ENCODE measurements at places on chromosomes 12 and 14.

- no peak for DNase-seq
Observed at GRCh38 chr14:102911541-102911951, 10.9 kb upstream of the AMN start.

DNA sequence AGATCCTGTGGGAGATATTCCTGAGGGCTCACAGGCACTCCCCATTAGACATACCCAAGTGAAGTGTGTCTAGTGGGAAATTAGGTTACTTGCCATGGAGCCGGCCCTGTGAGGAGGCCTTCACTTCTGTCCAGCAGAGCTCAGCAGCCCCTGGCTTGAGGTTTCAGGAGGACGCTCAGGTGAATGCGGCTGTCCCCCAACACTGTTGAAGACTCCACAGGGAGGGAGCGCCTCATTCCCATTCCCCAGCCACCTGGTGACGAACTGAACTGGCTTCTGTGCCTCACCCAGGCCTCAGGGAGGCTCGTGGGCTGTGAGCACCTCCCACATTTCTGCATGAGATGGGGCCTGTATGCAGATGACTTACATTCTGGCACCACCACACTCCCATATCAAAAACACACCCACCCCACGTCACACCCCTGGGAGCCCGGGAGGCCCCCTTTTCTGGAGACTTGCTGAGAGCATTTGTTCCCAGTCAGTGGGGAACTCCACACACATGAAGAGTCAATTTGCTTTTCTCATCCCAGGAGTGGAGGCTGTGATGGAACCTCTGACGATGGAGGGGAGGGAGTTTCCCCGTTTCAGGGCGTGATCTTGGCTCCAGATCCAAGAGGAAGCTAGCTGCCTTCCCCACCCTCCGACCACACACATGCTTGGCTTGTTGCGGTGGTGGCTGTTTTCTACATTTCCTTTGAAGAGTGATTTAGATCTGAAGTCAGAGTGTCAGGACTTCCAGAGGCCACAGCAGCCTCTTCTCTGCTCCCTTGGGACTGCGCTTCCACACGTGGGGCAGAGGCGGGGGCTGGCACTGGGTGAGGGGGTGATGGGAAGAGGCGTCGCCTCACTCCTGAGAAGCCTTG, 120.7 kb downstream of the ADGRD1 start:
- DNase-seq = no peak

DNA sequence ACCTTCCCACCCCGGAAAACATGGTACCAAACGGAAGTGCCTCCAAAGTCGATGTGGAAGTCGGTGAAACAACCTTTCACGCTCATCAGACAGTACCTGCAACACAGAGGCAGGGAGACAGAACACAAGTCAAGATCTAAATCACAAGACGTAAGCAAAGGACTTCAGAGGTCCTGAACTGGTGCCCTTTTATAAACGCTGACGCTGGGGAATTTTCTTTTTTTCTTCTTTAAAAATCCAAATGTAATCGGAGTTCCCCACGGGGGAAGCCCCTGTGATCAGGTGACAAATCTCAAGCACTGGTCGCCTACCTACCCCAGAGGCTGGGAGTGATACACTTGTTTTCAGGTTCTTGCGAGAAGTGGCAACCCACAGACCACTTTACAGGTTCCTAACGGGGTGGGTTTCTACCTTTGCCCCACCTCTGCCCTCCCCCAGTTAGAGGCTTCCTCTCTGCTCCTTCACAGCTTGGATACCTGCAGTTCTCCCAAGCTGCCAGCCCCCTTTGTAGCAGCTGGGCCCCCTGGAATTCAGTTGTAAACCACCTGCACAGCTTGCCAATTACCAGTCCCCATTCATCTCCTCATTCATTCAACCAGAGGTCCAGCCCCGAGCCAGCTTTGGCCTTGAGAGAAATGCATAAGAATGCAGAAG, 46.2 kb downstream of the KDM2B start:
- peak; percentile 69 for DNase-seq

DNA sequence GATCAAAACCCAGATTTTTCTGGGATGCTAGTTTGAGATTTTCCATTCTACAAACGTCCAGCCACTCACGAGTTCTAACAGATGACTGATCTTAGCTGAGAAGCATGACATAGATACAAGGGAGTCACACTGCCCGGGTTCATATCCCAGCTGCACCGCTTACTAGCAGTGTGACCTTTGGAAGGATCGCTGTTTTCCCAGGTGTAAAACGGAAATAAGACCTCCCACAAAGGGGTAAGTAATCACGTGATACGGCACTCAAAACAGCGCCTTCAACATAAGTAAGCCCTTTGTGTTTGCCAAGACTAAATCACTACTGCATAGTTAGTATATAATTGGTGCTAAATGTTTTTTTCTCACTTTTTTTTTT, 624 bp upstream of the PWP1 start:
- peak; percentile 37 for DNase-seq

DNA sequence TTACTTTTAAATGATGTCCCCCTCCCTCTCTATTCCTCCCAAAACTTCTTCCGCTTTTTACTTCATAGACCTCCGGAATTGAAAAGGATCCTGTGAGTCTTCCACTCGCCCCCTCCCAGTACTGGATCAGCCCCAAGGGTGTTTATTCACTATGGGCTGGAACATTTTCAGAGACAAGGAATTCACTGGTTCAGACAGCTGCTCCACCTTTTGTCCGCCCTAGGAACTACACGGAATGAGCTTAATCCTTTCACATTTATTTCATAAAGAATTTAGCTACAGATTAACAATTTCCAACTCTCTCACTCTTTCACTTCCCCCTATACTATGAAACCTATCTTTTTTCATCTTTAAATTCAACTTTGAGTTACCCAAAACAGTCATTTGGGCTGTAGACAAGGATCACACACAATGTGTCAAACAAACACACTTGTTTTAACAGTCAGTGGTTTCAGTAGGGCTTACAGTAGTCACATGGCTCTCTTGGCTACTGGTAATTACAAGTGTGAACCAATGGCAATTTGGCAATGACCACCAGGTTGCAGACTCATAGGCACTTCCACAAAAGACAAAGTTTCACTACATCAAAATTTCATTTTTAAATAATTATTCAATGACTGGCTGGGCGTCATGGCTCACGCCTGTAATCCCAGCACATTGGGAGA, 20.6 kb downstream of the CNIH1 start:
- no peak for DNase-seq

- DNase-seq = peak; percentile 29
Observed at GRCh38 chr14:90062127-90062794, 467 bp downstream of the KCNK13 start.

DNA sequence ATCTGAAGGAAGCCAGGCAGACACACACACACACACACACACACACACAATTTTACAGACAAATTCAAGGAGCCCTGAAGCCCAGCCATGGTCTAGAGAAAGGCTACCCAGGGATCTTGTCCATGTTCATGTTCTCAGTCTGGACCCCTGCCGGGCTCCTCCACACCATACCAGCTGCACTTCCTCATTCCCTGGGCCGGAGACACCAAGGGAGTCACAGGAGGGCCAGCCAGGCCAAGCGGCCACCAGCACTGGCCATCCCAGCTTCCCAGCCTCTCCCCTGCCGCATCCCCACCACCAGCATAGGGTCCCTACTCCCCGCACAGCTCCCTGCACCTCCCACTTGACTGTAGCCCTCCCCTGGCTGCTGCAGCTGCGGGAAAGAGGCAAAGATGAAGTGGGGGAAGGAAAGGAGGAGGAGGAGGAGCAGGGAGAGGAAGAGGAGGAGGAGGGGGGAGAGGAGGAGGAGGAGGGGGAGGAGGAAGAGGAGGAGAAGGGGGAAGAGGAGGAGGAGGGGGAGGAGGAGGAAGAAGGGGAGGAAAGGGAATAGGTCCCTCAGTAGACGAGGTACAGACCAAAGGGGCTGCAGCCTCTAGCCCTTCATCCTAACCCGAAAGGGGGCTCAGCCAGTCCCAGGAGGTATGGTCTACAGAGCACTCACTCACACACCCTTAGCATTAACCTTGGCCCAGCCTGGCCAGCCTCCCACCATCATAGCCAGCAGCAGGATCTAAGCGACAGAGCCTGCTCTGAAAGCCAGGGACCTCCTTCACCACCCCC, 293.2 kb downstream of the DPF3 start:
- no peak for DNase-seq

DNA sequence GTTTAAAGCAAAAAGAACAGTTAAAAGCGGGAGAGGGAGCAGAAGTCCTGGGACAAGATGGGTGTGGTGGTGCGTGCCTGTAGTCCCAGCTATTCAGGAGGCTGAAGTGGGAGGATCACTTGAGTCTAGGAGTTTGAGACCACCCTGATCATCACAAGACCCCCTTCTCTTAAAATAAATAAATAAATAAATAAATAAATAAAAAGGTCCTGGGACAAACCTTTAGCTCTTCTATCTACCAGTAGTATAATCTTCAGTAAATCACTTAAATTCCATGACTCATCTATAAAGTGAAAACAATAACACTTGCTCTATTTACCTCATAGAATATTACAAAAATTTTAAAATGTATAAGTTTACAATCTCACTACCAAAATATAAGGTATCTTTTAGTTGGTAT, 5.8 kb downstream of the RACGAP1 start:
- DNase-seq = no peak

GRCh38 chr12:13126494-13126893, 23.0 kb upstream of the GSG1 start:
- DNase-seq = no peak

- no peak for DNase-seq
Observed at GRCh38 chr14:56887216-56887615, 76.9 kb upstream of the OTX2 start.

GRCh38 chr12:131860472-131861260, 32.5 kb downstream of the MMP17 start:
- no peak for DNase-seq

DNA sequence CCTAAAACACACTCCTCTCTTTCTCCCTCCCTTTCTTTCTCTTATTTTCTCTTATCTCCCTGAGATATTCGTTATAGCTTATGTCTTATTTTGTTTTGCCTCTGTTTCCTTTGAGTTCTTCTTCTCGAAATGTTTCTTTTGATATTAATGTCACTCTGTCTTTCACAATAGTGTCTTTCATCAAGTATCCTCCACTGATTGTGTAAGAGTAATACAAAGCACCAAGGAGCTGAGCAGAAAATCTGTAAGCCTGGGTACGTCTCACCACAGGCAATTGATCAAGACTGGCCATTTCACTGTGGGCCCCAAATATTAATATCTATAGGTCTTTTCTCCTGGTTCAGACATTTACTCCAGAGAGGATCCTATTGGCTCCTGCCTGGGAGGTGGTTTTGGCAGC, 4.8 kb upstream of the LYZ start:
- no peak for DNase-seq

DNA sequence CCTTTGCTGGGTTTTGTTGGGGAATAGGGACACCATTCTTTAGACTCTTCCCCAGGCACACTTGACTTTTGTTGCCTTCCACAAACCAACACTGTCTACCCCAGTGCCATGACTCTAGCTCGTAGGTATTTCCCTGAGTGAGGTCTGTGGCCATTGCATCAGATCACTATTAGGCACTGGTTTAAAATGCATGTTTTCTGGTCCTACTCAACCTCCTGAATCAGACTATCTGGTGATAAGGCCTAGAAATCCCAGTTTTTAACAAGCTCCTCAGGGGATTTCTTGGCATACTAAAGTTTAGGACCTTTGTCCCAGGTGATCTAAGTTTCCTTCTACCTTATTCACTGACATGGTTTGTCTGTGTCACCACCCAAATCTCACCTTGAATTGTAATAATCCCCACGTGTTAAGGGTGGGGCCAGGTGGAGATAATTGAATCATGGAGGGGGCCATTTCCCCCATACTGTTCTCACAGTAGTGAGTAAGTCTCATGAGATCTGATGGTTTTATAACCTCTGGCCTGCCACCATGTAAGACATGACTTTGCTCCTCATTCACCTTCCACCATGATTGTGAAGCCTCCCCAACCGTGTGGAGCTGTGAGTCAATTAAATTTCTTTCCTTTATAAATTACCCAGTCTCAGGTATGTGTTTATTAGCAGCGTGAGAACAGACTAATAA, 87.8 kb upstream of the PSMC1 start:
- DNase-seq = no peak

GRCh38 chr12:8493084-8493483, 20.2 kb upstream of the CLEC4D start:
- peak; percentile 50 for DNase-seq

DNA sequence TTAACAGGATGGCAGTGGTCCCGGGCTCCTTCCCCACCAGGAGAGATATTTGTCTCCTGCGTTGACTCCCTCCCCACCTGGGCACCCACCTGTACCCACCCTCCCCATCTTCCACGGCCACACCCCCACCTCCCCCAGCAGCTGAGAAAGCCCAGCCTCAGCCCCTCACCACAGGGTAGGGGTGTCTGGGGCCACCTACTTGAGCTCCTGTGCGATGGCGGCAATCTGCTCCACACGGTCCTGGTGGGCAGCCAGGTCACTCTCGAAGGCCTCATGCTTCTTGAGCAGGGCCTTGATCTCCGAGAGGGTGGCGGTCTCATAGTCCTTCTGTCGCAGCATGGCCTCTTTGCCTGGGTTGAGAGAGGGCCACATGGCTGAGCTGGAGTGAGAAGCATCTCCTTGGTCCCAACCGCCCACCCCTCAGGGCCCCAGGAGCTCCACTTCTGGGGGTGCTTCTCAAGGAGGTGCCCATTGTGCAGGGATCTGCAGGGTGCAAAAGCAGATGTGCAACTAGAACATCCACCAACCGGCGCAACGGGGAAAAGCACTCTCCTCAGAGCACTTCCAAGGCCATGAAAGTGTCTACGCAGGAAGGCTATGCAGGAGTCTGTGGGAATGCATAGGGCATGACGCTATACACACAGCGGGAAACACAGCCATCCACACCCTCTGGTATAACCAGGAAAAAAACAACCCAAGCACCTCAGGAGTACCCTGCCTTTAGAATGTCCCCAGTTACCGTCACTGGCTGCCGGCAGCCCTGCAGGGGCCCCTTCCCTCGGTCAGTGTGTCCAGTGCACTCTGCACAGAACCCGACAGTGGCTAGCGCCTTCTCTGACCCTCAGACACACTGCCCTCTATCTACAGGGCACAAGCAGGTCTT, 92.6 kb upstream of the ZFP36L1 start:
- DNase-seq = no peak

- DNase-seq = no peak
Observed at GRCh38 chr12:77166696-77167095, 101.3 kb upstream of the E2F7 start.

- no peak for DNase-seq
Observed at GRCh38 chr12:26279091-26279490, 83.7 kb downstream of the SSPN start.

DNA sequence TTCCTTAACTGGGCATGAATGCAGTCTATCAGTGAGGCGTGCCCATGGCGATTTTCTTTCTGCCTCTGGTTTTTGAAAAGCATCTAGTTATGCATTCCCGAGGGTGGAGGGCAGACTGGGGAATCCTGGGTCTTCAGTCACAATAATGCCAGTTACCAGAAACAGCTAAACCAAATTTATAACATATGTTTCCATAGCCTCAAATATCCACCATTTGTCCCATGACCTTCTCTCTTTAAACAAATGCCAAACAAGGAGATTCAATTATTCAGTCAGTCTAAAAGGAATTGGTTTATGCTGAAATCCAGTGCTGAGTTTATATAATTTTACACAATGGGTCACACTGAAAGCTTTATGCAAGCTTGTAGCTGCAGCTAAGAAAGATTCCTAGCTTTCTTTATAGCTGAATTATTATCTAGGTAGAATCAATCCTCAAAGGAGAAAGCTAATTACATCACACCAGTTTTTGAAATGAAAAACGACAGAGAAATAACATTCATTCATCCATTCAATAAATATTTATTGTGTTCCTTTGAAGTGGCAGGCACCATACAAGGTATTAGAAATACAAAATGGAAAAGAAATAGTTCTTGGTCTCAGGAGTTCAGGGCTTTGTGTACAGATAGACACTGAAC, 131.3 kb upstream of the RAP1B start:
- no peak for DNase-seq

- no peak for DNase-seq
Observed at GRCh38 chr14:89514601-89515000, 97.6 kb upstream of the FOXN3 start.

- no peak for DNase-seq
Observed at GRCh38 chr14:103140316-103141109, 17.3 kb downstream of the TNFAIP2 start.

All from stimulated activated CD8-positive, alpha-beta memory T cell treated with anti-CD3 and anti-CD28 coated beads, Interleukin-4, amount 100 ng/mL, for 48 hours (primary cell).